Pancreas (tissue), 10 donors: ENCODE measurements at places on chromosomes 7 and 10. TPM values are rescaled to one million over a fixed set of nuclear protein-coding genes. Genes with fewer than 3 reads are reported as not detected.

Gene HMX2
- 0.14 TPM for total RNA-seq

Gene FRAT2
- 8.7 TPM for total RNA-seq

Gene GPC2
- 0.35 TPM for total RNA-seq

Gene ICA1
- total RNA-seq, result 45.3 TPM

Gene TRPV6
- 44.1 TPM for total RNA-seq

Gene HTR5A
- not detected for total RNA-seq

Gene WDR86
- 0.28 TPM for total RNA-seq

Gene SPDYE11
- not detected for total RNA-seq

DNA sequence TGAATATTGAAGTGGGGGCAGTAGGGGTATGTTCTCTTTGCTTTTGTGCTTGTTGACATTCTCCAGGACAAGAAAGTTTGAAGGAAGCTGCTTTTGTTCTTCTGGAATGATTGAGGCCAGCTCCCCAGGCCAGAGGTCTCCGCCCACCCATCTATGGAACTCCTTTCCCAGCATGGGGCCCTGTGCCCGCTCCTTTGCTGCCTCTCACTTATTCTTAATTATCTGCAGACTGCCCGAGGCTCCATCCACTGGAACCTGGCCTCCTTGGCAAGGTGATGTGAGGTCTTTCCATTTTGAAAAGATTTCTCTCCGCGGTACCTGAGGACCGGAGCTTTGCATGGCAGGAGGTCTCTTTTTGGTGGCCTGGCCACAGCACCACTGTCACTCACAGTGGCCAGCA is 39.3 kb upstream of the MKI67 start:
- no peak for DNase-seq

DNA sequence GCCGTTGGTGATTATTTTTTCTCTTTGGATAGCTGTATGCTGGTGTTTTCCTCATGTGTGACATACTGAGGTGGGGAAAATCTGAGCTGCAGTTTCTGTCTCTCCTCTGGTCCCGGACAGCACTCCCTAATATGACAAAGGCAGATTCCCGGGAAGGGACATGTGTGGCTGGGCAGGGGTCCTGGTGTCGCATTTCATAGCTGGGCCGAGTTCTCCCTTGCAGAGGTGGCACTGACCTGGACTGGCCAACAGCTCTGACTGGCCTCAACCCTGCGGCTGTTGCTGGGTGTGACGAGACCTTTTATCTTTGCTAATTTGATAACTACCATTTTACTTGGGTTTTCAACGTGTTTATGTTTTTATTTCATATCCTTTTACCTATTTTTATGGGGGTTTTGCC is 248.6 kb upstream of the TCERG1L start:
- DNase-seq, result no peak

- DNase-seq, result no peak
Observed at GRCh38 chr10:32266566-32266965, 80.4 kb downstream of the EPC1 start.

DNA sequence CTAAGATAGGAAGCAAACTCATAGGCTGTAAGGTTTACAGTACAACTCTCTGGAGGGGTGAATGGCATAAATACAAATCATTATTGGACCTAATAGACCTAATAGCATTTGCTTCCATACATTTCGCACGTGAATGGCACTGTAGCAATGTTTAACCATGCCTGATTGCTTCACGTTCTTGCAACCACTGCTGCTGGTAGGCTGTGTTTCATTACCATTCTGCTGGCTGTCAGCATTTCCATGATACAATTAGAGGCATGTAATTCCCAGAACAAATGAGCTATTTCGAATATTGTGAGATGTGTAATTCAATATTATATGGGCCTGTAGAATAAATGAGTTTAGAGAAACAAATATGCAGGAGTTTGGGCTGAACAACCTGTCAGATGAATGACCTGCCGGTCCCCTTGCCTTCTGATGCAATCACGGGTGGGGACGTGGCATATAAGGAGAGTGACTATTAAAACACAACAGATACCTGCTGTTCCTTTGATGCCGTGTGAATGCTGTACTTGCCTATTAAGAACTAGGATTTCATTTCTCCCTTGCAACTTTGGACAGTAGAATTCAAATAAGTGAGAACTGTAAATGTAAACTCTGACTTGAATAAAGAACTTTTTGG is 393.4 kb downstream of the ACTR3B start:
- no peak for DNase-seq

GRCh38 chr10:90462749-90463470 is 394.9 kb downstream of the HTR7 start:
- no peak for DNase-seq

DNA sequence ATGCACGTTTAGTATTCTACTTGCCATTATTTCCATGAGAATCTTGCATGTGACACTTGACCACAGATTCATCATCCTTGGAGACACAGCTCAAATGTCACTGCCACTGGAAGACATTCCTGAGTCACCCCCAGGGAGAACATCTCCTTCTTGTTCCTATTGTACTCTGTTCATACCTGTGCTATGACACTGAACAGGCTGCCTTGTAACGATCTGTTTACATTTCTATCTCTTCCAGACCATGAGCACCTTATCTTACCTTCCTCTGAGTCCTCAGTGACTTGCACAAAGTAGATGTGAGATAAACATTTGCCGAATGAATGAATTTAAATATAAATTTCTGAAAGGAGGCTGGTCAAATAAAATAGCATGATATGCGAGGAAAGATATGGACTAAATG is 331.9 kb upstream of the LRRN3 start:
- DNase-seq, result no peak

- DNase-seq, result no peak
Observed at GRCh38 chr10:59258890-59259289, 82.4 kb downstream of the PHYHIPL start.

DNA sequence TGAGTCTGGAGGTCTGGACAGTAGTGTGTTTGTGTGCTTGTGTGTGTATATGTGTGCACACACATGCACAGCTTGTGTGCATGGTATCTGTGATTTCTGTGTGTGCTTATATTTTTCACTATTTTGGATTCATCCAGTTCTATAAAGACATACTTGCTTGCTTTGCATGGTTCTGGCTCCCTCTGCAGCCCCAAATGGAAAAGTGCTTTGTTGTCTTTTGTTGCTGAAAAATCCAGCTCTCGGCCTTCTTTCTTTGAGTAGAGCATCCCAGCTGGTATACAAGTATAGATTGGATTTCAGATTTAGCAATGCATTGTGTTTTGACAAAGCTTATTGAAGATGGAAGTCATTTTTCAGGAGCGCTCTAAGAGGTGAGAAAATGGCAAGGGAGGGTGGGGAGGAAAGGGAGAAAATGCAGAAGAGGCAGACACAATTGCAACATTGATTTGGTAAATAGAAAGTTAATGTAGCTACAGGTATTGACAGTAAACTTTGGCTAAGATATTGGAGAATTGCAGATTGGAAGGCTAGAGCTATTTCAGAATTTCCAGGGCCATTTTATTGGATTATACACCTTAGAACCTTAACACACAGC is 333.9 kb downstream of the AUTS2 start:
- no peak for DNase-seq

- DNase-seq, result no peak
Observed at GRCh38 chr10:24350070-24350921, 141.4 kb downstream of the KIAA1217 start.

DNA sequence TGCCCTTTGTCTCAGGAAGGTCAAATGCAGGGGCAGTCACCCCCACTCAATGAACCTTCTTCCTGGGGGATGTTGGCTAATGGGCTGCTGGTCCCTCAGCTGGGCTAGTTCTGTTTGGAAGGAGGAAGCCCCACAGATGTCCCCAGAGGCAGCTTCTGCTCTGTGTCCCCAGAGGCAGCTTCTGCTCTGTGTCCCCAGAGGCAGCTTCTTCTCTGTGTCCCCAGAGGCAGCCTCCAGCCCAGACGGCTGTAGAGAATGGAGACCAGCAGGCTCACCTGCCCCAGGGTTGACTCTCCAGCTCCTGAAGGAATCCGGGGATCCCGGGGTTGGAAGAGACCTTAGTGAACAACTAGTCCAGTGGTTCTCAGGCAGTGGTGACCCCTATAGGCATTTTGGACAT is 62.5 kb upstream of the LEP start:
- no peak for DNase-seq

GRCh38 chr7:48245751-48246472 is 74.7 kb downstream of the ABCA13 start:
- no peak for DNase-seq

DNA sequence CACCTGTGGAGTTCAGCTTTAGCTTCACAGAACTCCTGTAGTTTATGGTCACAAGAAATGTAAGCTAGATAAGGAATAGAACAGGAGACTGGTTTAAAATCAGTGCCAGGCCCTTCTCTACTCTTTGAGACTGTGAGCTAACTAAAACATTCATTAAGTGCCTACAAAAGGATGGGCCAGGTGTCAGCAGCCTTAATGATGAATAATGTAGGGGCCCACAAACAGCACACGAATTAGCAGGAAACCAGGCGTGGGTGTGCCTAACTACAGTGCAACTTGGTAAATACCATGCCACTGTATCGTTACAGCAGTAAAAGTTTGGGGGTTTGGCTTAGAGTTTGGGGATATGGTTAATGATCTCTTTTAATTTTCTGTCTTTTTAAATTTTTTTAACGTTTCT is 6.1 kb upstream of the ABLIM1 start:
- DNase-seq, result no peak

GRCh38 chr10:32346551-32347362 is at the start of gene EPC1:
Gene EPC1 (minus strand): TSS chr10:32347158. CDS start chr10:32346915, 243 bp downstream.
- peak; percentile 90 for DNase-seq

GRCh38 chr10:13453896-13454295 is 74.9 kb downstream of the BEND7 start:
- DNase-seq, result no peak

DNA sequence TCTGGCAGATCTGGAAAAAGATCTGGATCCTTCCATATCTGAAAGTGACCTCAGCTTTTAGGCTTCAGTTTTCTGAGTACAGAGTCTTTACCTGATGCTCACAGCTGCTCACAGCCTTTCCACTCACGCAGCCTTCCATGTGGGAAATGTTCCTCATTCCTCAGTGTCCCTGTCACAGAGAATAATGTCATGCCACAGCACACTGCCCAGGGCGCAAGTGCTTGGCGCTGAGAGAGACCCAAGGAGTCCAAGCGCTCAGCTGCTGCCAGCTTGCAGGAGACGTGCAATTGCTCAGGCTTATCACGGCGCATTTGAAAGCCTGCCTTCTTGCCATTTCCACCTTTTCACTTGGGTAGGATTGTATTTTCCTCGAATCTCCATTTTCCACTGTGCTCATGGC is 271.9 kb upstream of the MKI67 start:
- DNase-seq, result no peak

DNA sequence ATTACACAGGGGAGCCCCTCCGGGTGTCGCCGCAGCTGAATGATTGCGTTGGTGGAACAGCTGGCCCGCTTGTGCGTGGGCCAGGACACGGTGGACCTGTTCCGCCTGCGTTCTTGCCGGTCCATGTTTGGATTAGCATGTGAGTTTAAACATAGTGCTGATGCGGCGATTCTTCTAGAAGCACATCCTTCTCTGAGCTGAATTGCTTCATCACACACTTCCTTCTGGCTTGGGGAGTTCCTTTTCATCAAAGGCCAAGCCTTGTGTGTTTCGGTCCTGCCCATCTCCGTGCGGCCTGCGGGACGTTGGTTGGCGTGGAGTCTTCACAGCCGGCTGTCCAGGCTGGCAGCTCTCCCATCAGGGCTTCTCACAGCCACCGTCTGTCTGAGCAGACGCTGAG is 45.5 kb upstream of the SLC29A4 start:
- no peak for DNase-seq

DNA sequence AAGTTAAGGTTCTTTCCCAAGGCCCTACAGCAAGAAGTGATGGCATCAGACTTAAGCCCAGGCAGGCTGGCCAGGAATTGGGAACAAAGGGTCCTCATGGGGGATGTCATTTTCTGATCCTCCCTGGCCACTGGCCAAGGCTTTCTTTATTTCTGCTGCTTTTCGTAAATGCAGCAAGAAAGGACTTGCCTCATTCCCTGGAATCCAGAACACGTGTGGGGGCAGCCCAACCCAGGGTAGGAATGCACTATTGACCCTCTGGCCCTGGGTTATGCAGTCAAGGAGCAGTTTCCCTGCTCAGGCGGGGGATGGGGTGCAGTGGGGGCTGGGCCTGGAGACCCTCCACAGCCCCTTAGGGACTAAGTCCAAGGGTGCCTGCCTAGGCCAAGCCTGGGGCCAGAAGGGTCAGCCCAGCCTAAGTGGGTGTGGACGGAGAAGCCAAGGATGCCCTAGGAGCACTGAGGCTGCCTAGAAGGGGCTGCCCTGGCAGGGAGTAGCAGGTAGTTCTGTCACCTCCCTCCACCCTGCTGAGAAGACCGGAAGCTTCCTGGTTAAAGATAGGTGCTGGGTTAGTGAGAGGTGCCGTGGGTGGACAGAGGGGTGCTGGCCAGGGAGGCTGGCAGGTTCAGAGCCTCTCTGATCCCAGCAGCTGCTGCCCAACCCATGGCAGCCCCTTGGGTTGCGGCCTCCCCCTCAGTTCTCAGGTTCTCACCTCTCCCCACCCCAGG is 179.2 kb downstream of the SH3PXD2A start:
- no peak for DNase-seq

DNA sequence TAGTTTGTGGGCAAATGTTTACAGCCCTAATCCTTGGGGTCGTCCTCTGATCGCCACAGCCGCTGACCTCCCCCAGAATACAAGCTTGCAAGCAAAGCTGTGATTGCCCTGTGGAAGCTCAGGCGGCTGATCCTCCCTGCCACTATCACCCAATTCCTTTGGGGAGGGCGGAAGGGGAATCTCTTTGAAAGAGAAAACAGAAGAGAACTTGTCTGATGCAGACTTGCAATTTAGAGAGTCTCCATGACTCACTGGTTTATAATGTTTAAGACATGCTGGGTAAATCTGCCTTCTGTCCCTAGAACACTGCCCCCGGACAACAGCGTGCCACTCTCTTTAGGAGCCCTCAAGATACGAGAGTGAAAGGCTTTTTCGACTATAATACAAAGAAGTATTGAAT is 75.5 kb downstream of the NRP1 start:
- no peak for DNase-seq

- no peak for DNase-seq
Observed at GRCh38 chr10:6748981-6749635, 169.0 kb upstream of the PRKCQ start.

DNA sequence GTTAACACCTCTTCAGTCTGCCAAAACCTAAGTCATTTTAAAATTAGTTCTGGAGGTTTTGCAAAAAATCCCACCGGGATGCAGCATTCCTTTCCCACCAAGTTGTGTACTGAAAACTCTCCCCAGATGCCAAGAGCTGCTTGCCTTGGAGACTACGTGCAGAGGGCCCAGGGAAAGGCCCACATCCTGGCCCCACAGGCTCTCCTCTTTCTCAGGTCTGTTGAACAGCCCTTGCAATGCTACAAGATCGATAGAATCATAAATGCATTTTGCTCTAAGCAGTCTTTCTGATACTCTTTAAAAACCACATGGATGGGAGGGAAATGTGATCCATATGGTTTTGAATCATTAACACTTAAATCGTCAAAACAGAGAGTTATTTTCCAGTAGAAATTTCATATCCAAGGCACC is 126.7 kb upstream of the ZMIZ1 start:
- DNase-seq, result no peak

- no peak for DNase-seq
Observed at GRCh38 chr7:88480896-88481295, 174.2 kb upstream of the STEAP4 start.

DNA sequence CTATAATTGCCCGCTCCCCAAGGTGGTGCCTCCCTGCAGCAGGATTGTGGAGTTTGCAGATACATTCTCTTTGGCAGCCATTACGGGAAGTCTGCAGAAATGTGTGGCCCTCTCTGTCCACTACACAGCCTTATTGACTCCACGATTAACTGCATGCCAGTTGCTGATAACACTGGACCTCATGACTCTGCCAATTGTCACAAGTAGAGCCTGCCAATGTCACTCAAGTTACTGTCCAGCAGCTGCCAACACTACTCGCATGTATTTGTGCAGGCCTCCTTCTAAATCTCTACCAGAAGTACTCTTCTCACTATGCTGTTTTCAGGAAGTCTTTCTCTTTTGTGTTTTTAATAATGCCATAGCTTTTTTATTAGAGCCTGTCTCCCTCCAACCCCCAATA is 128.8 kb downstream of the PPP1R3A start:
- no peak for DNase-seq
